ENCODE measurements at places on chromosomes 3 and 15. TPM values are rescaled to one million over a fixed set of nuclear protein-coding genes. Genes with fewer than 3 reads are reported as not detected.

SERPINI2 gene
- 1.8 TPM for total RNA-seq

ACTR8 gene
- 55.1 TPM for total RNA-seq

GOLGA6L7 gene
- not detected for total RNA-seq

TYRO3 gene
- total RNA-seq = 106 TPM

ZNF860 gene
- 2.2 TPM for total RNA-seq

ECE2 gene
- not detected for total RNA-seq

GRCh38 chr15:57589754-57590153 lies 1.9 kb upstream of the MYZAP start:
- H3K4me1 ChIP-seq = peaks cover 20% of the 10 kb centered on the region
- peak overlapping the region; percentile 56 for H3K4me3 ChIP-seq
- H3K27ac ChIP-seq = peak overlapping the region; percentile 15
- DNase-seq = no peak

GRCh38 chr3:123411340-123412040 lies 37.4 kb downstream of the ADCY5 start:
- DNase-seq = no peak
- H3K27me3 ChIP-seq = no peaks in the 10 kb centered on the region
- peak overlapping the region; percentile 97 for H3K27ac ChIP-seq

- no peak overlapping the region for H3K4me3 ChIP-seq
- H3K4me1 ChIP-seq = no peaks in the 10 kb centered on the region
- no peak overlapping the region for H3K27ac ChIP-seq
- DNase-seq = no peak
These were observed 150.2 kb downstream of the ATP10A start for GRCh38 chr15:25712961-25713355.

GRCh38 chr3:185929192-185930151 lies 8.3 kb downstream of the TRA2B start:
- DNase-seq = no peak
- peaks cover 18% of the 10 kb centered on the region for H3K36me3 ChIP-seq
- H3K27me3 ChIP-seq = no peaks in the 10 kb centered on the region
- peak overlapping the region; percentile 40 for H3K4me3 ChIP-seq

DNA sequence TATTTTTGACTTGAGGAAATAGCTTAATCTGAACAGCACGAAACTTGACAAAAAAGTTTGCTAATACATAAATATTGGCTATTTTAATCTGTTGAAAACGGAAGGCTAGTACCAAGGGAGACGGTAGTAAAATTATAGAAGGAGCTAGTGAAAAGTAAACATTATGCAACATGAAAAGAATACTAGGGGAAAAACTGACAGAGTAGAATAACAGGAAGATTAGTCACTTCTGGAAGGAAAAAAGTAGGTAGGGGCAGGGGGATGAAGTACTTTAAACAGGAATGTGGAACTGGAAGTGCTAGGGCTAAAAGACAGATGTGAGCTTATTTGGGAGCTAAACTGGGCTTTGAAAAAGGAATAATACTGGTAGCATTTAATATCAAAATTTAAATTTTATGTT lies 60.1 kb downstream of the MBNL1 start:
- H3K27ac ChIP-seq = no peak overlapping the region
- DNase-seq = no peak
- no peak overlapping the region for H3K4me3 ChIP-seq
- H3K27me3 ChIP-seq = no peaks in the 10 kb centered on the region
- H3K36me3 ChIP-seq = peaks cover 8% of the 10 kb centered on the region
- peaks cover 14% of the 10 kb centered on the region for H3K4me1 ChIP-seq

GRCh38 chr3:117168896-117169295 lies 459.3 kb downstream of the TUSC7 start:
- no peaks in the 10 kb centered on the region for H3K36me3 ChIP-seq
- H3K4me3 ChIP-seq = no peak overlapping the region
- H3K4me1 ChIP-seq = peaks cover 12% of the 10 kb centered on the region
- no peak for DNase-seq
- no peaks in the 10 kb centered on the region for H3K27me3 ChIP-seq

DNA sequence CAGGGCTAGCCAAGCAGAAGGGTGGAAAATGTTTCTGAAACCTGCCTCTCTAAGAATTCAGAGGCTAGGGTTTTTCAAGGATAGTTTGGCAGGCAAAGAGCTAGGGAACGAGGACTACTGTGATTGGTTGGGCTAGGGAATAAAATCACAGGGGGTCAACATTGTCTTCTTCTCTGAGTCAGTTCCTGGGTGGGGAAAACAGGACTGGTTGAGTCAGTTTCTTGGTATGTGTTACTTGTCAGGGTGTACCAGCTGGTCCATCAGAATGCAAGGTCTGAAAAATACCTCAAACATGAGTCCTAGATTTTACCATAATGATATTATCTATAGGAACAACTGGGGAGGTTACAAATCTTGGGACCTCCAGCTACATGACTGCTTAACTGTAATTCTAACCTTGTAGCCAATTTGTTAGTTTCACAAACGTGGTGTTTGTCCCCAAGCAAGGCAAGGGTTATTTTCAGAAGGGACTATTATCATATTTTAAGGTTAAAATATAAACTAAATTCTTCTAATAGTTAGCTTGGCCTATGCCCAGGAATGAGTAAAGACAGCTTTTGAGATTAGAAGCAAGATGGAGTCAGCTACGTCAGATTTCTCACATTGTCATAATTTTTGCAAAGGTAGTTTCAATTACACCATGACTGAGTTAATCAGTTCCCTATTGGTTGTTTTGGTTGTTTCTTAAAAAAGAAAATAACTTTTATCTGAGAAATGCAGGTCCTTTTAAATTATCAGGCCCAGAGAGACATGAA lies 231.5 kb downstream of the ALCAM start:
- H3K4me1 ChIP-seq = no peaks in the 10 kb centered on the region
- no peak for DNase-seq
- H3K27ac ChIP-seq = no peak overlapping the region

DNA sequence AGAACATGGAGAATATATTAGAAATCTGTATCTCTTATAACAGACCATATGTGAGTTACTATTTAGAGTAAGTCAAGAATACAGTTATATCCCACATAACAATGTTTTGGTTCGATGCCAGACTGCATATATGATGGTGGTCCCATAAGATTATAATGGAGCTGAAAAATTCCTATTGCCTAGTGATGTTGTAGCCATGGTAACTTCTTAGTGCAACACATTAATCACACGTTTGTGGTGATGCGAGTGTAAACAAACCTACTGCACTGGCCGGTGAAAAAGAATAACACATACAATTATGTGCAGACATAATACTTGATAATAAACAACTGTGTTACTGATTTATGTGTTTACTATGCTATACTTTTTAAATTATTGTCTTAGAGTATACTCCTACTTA lies 69.8 kb upstream of the MNS1 start:
- no peaks in the 10 kb centered on the region for H3K27me3 ChIP-seq
- no peaks in the 10 kb centered on the region for H3K4me1 ChIP-seq
- H3K4me3 ChIP-seq = no peak overlapping the region
- H3K36me3 ChIP-seq = no peaks in the 10 kb centered on the region

GRCh38 chr3:46269556-46269955 lies 27.3 kb downstream of the CCR3 start:
- DNase-seq = no peak
- no peaks in the 10 kb centered on the region for H3K4me1 ChIP-seq
- no peak overlapping the region for H3K4me3 ChIP-seq
- no peaks in the 10 kb centered on the region for H3K36me3 ChIP-seq

Measured in progenitor cell of endocrine pancreas (in vitro differentiated cells).